ENCODE measurements at places on chromosomes 13 and 19.

DNA sequence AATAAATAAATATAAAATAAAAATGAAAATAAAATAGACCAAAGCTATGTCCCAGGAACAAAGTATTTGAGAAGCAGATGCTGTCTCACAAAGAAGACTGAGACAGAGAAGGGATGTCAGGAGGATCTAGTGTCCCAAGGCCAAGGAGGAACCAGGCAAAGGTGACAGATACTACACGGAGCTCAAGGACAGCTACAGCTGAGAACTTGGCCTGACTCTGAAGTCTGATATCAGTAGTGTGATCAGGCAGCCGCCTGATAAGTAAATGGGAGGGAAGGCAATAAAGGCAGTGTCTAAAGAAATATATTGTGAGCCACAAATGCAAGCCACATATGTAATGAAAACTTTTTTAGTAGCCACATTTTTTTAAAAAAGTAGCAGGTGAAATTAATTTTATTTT is 20.4 kb upstream of the NANOS3 start:
- DNase-seq, result no peak

DNA sequence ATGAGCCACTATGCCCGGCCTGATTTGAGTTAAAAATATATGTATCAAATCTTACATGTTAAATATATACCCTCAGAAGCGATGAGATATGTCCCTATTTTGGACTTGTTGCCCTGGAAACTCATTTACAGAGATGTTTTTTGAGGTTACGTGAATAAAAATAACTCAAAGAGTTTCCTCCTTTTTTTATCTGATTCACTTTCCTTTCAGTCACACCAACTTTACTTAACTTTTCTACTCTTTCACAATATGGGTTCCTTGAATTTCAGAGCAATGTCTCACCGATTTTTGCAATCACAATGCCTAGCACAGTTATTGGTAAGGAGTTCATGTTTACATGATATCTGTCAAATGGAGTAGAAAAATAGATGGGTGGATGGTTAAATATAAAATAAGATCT is 2.3 kb downstream of the OR7C2 start:
- no peak for DNase-seq

DNA sequence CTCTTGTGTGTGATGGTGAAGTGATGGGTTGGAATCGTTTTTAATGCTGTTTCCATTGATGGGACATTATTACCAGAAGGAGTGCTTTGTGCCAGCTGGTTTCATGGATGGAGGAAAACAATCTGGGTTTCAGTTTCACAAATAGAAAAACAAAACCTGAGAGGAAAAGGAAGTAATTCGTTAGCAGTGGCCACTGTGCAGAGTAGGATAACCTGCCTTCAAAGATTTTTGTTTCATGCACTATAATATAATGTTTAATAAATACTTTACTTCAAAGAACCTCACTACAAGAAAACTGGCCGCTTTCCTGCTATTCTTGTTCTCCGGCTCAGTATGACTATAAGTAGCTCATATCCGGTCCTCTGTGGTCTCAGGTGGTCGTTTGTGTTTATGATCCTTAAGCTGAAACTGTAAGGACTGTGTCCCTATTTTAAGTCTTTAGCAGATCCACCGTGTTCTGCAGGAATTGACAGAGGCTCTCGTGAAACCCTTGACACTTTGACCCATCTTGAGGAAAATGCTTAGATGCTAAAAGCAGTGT is 104.7 kb downstream of the GGACT start:
- no peak for DNase-seq

GRCh38 chr13:22665506-22665905 is 515.3 kb upstream of the SGCG start:
- DNase-seq, result no peak

Data from stimulated activated CD4-positive, alpha-beta T cell treated with anti-CD3 and anti-CD28 coated beads, Interleukin-12 subunit alpha, Interleukin-12 subunit beta, amount 100 ng/mL, for 24 hours (primary cell).